ENCODE measurements at places on chromosomes 12 and 14.

DNA sequence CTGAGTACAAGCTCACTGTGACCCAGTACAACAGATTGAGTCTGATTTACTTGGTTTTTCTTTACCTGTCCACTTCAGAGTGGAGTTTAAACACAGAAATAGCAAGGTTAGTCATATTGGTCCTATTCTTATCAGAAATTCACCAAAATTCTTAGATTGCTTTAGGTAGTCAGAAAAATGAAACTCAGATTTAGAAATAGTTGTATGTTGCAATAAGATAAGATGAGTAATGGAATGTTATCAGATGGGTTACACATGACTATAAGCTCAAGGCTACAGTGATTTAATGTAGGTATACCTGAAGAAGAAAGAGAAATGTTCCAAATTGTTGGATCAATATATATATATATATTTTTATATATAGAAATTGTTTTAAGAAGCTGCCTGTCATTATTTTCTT is 524.1 kb downstream of the LRFN5 start:
- DNase-seq = peak; percentile 44

GRCh38 chr14:24894583-24895242 is 155.2 kb downstream of the STXBP6 start:
- no peak for DNase-seq

- DNase-seq = no peak
These were observed 6.4 kb upstream of the GPR68 start for GRCh38 chr14:91250912-91251311.

DNA sequence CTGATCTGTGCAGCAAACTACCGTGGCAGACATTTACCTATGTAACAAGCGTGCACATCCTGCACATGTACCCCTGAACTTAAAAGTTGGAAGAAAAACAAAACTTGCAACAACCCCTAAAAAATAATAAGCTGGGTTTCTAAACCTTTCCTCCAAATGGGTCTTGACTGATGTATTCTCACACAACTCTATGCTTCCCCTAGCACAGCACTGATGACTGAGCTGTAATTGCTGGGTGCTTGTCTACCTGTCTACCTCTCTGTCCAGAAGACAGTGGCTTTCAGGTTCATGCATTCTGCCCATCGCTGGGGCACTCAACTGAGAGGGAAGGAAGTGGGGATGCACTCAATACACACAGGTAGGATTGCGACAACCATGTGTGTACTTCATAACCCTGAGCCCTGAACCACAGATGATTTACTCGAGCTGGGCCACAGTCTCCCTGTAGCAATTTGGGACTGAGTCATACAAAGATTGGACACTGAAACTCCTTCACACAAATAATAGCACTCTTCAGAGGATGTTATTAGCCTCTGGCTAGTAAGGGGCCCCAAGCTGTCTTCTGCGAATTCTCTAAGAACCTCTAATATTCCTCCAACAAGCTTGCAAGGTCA is 44.8 kb upstream of the TMPO start:
- peak; percentile 39 for DNase-seq

DNA sequence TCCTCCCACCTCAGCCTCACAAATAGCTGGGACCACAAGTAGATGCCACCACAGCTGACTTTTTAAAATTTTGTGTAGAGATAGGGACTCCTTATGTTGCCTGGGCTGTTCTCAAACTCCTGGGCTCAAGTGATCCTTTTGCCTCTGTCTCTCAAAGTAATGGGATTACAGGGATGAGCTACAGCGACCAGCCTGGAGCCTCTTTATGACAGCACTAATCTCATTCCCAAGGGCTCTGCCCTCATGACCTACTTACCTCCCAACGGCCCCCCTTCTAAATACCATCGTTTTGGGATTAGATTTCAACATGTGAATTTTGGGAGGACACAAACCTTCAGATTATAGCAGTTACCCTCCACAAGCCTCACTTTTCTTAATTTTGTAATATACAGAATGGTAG is 150.6 kb upstream of the FUT8 start:
- DNase-seq = no peak

- DNase-seq = no peak
These were observed 1.5 kb downstream of the CHURC1 start for GRCh38 chr14:64915797-64916196.

GRCh38 chr12:69569236-69569635 is 16.0 kb upstream of the CCT2 start:
- DNase-seq = peak; percentile 86

- DNase-seq = peak; percentile 53
These were observed 885 bp upstream of the PALS1 start for GRCh38 chr14:67240168-67240932.

DNA sequence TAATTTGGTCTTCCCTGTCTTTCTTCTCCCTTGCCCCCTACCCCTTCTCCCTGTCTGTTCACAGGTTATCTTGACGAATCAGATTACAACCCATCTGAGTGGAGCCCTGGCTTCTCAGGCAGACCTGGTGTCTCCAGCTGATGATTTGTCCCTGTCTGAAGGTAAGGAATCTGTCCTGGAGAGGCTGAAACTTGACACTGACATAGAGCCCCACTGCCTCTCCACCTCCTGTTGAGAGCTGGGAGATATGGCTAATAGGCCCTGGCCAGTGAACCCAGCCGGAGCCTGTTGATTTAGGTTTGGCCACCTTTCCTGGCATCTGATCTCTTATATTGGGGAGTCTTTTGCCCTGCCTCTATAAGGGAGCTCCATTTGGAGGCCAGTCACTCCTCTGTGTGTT is 472.2 kb downstream of the RAD51B start:
- no peak for DNase-seq

GRCh38 chr12:88509851-88510250 is 70.4 kb downstream of the KITLG start:
- DNase-seq = no peak

DNA sequence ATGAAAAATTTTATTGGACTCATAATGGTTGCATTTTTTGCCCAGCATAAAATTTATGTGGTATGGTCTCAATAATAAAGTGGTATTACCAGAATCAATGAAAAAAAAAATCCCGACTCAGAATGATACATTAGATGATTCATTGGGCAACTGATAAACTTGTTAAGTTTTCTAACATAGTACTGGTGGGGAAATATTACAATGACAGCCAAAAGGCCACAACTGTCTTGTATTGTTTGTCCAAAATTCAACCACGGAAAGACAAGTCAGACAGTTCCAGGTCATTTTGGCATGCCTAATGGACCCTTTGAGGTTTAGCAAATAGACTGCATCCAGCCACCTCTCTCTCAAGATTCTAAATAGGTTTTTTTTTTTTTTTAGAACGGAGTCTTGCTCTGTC is 70.5 kb upstream of the TRIM9 start:
- no peak for DNase-seq

DNA sequence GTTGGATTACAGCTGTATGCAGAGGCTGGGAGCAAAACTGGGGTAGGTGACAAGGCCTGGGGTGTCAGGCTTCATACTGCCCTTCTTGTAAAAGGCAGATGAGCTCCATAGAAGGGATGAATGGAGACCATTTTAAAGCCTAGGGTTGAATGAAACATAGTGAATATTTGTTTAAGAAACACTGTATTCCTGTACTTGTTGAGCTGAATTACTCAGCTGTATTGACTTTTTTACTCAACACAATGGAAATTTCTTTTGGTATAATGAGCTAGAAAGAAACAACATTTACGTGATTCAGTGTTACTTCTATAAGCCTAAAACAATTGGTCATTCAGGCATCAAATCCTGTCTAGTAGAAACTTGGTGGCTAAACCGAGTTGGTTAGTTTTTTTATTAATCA is 14.1 kb downstream of the ATP6V0A2 start:
- DNase-seq = no peak

DNA sequence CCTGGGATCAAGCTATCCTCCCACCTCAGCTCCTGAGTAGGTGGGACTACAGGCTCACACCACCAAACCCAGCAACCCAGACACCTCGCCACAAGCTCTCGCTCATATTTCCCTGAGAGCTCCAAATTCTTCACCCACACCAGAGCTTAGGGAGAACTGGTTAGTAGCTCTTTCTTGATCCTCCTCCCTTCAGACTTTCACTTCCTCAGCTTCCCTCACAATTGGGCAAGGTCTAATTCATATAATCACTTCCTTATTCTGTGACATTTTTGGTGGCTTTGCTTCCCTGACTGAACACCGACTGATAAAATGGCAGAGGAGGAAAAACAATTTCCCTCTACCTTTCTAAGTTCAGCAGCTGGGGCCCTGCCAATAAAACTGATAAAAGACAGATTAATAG is 88.5 kb downstream of the GXYLT1 start:
- DNase-seq = no peak

- no peak for DNase-seq
These were observed 1189.5 kb upstream of the TMEM132C start for GRCh38 chr12:127077262-127078045.

DNA sequence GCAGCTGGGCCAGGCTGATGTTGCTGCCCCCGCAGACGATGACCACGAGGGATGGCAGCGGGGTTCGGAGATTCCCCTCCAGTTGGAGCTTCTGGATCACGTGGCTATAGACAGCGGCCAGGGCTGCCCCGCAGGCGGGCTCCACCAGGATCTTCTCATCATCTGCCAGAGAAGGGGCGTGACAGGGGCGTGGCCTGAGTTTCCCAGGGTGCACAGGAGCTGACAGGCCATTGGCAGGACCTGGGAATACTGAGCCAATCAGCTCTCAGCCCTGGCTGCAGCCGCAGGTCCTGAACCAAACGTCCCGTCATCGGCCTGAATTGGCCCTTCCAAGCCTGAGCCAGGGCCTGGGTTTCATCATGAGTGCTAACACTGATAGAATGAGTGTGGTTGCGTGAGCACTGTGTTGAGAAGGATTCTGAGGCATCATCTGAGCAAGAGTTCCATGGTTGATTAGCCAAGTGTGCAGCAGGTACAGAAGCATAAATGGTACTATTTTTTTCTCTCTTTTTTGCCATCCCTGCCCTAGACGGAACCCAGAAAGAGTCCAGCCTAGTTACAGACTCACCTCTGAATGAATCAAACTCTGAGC is 10.6 kb downstream of the SDS start:
- DNase-seq = peak; percentile 14

- DNase-seq = no peak
These were observed 44.1 kb downstream of the ETV6 start for GRCh38 chr12:11693601-11694000.

GRCh38 chr14:60274448-60274847 is 25.4 kb downstream of the PPM1A start:
- DNase-seq = no peak

DNA sequence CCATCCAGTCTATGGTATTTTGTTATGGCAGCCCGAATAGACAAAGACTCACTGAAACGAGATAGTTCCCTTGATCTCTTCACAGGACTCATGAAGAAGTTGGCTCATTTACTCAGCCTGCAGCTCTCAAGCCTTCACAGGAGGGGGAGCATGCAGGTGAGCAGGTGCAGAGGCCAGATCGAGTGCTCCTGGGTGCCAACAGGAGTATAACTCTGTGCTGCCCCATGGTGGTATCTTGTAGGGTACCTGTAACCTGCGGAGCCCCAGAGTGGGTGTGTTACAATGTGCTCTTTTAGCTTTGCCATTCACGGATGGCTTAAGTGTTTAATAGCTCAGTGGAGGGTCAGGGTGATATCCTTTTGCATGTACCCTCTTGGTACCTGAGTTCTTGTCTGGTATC is 159.5 kb downstream of the METTL25 start:
- no peak for DNase-seq

GRCh38 chr14:69318241-69318640 is 58.3 kb downstream of the GALNT16 start:
- no peak for DNase-seq

- peak; percentile 95 for DNase-seq
These were observed 7.2 kb upstream of the KRT75 start for GRCh38 chr12:52441320-52441911.

GRCh38 chr12:128652136-128652751 is 171.5 kb downstream of the SLC15A4 start:
- no peak for DNase-seq

DNA sequence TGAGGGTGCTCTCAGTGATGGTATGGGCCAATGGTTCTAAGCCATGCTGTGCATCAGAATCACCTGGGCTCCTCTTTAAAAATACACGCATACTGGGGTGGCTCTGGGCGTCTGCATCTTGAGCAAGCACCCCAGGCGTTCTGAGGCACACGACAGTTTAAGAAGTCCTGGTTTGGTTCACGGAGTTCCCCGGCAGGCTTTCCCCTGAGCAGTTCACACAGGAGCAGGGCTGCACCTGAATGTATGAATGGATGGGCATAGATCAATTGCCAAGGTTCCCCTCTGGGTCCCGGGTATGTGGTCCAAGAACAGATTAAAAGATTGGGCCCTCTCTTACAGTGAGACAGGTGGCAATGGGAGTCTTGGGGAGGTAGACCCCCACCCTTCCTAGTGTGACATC is 395.3 kb downstream of the DPF3 start:
- DNase-seq = no peak

GRCh38 chr14:51653775-51654532 is 2.2 kb downstream of the FRMD6 start:
- no peak for DNase-seq

DNA sequence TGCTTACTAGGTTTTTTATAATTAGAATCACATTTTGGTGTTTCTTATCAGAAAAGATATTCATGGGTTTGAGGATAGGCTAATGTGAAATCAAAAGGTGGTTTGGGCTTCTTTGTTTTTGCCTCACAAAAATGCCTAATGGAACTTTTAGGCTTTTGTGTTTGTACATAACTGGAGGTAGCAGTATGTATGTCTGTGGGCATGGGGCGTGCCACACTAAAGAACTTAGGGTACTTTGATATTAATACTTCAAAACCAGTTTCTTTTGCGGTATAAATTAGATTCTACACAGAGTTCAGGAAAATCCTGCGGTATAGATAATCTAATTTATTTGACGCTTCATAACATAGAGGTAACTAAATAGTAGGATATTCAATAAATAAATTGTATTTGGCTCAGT is 1.9 kb downstream of the ETV6 start:
- DNase-seq = no peak

DNA sequence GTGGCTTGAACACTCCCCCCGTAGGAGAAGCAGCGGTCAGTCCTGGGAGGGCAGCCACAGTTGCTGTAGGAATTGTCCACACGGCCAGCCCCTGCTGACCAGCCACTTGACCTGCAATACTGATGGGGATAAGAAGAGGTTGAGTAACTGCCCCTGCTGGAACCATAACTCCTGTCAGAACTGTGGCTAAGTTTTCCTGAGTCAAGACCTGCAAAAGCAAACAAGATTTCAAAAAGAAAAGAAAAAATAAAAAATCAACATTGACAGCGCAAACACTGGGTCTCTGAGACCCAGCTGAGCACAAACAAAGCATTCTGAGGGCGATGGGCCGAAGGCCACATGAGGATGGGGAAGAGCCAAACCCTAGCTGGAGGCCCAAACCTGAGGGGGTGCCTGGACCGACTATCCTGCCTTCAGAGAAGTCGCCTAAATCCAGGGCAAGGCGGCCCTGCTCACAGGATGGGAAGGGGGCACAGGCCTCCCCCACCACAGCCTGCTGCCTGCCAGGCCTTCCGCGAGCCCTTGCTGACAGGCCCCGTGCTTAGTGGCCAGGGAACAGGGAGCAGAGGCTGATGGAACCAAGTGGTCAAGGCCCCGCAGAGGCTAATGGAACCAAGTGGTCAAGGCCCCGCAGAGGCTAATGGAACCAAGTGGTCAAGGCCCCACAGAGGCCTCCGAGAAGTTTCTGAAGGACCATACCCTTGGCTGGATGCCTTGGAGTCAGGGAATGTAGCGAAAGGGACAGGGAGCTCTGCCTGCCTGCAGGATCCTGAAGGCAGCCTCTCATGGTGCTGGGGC is 19.1 kb downstream of the POU6F1 start:
- DNase-seq = no peak

- DNase-seq = no peak
These were observed 128.9 kb upstream of the CCND2 start for GRCh38 chr12:4144676-4145075.

GRCh38 chr12:32448586-32448985 is 49.2 kb downstream of the FGD4 start:
- DNase-seq = peak; percentile 44

- no peak for DNase-seq
These were observed 10.7 kb downstream of the AGAP2 start for GRCh38 chr12:57727758-57728395.

Data from epithelial cell of esophagus (primary cell).